Activated gamma-delta T cell (primary cell): ENCODE measurements at places on chromosomes 3 and 15.

DNA sequence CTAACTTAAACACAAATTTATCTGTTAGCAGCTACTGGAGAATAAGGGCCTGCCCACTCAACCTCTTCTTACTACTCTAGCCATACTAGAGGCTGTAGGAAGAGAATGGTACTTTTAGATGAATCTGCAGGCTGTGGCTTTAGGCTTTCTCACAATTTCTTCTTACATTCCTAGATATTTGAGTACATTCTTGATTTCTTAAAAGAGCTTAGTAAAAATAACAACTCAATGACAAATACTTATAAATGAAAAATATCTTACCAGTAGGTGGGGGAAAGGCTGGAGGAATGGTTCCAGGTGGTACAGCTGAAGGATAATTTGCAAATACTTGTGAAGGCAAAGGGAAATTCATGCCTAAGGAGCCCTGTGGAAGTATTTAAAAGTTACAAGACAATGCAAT lies 92.9 kb upstream of the GK5 start:
- no peak for DNase-seq

- peak; percentile 41 for DNase-seq
Measured at GRCh38 chr3:49017971-49018706, at the start of gene DALRD3. Gene DALRD3, minus strand, starts transcription at chr3:49018580. Its CDS starts 16 bp downstream, at chr3:49018564.

DNA sequence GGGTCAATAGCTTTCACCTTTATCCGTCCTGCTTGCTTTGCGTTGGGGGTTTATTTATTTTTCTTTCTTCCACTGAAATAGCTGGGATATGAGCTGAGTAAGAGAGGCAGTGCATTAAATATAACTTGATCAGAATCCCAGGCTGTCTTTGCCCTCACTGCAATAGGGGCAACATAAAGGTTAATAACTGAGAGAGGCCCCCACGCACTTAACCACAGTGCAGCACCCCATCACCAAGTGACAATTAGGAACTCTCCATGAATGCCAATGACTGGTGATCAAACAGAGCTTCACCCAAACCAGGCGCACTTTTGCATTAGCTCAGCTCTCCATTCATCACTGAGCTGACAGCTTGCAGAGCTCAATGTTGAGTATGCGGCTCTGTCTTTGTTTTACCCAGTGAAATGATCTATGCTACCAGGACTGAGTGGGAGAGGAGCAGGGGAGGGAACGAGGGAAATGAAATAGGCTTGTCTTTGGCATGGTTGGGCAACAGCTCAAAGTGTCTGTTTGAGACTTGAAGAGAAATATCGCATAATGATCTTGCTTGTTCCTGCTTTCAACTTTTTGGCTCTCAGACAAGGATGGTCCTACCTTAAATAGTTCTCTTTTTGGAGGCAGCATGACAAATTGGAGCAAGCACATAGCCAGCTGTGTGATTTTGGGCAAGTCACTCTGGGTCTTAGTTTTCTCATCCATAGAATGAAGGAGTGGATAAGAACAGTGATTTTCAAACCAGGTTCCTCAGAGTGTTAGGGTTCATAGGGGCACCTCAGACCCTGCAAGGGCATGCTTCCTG lies 14.5 kb upstream of the GLCE start:
- no peak for DNase-seq

DNA sequence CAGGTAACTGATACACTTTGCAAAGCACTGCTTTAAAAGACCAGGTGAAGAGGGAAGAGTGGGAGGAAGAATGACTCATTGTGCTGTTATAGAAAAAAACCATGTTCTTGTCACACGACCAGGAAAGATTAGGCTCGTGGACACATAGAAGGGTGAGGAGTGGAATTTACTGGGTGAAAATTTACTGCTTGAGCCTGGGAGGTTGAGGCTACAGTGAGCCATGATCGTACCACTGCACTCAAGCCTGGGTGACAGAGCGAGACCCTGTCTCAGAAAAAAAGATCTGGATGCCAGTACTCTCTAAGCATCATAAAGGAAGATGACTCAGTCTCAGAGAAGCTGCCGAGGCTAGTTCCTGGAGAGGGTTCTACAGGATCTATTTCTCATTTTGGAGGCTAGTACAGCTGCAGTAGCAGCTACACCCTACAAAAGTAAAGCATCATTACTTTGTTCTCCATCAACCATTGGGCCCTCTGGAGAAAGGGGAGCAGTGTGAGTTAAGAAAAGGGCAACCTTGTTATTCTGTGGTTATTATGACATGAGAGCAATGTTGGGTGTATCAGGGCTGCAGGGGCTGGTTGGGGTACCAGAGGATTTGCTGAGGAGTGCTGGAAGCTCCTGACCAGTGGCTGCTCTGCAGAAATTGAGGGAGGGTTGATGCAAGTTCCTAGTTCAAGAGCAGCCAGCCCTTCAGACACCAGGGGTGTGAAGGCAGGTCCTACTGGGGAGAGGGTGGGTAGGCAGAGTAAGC lies 75.4 kb downstream of the CMTM8 start:
- DNase-seq: no peak

- no peak for DNase-seq
Measured at GRCh38 chr15:39922462-39923092, 2.5 kb upstream of the GPR176 start.

DNA sequence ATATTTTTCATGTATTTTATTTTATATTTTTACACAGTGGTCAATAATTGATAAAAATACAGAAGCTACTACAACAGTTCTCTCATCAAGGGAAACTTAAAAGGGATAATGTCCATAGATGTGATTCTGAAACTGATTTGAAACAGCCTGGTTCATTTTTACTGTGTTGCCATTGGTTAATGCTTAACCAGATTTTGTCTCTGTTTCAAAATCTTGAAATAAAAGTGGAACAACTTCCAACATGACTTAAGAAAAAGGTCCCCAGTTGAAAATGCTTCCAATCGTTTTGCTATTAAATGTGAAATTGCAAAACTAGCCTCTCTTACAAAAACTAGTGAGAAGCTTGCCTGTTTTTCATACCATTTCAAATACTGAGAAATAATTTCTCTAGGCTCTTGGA lies 240.7 kb downstream of the LPP start:
- DNase-seq: no peak

- no peak for DNase-seq
Measured at GRCh38 chr3:94862703-94863102, 799.8 kb downstream of the NSUN3 start.

- DNase-seq: no peak
Measured at GRCh38 chr3:78798266-78798832, 969.4 kb downstream of the ROBO1 start.

GRCh38 chr15:90915808-90916440 lies 12.8 kb downstream of the MAN2A2 start:
- DNase-seq: no peak

DNA sequence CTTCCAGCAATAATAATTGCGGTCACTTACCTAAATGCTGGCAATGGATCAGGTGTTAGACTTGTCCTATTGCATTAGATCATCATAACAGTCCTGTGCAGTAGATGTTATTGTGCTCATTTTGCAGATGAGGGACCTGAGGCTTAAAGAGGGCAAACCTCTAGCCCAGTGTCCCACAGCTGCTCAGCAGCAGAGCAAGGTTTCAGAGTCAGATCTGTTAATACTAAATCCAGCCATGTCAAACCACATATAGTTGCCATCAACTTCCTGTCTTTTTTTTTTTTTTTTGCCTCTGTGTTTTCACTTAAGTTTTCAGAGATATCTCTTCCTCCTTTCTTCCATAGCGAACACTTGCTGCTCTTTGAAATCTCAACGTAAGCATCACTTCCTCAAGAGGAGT lies 12.1 kb downstream of the FEZF2 start:
- DNase-seq: no peak
